Upper lobe of left lung (tissue), 6 donors: ENCODE measurements at places on chromosomes 7 and 10. TPM values are rescaled to one million over a fixed set of nuclear protein-coding genes. Genes with fewer than 3 reads are reported as not detected.
A peak's percentile ranks its signal among the peaks of the same experiment; 100 is the strongest.

GRCh38 chr10:30057421-30057841 is 2.0 kb downstream of the JCAD start:
- DNase-seq = no peak

GRCh38 chr7:85224171-85224570 is 37.3 kb upstream of the SEMA3D start:
- DNase-seq = no peak

Gene SLC18A3
- not detected for total RNA-seq

- DNase-seq = no peak
Observed at GRCh38 chr7:46979439-46979838, 602.5 kb downstream of the TNS3 start.

GRCh38 chr10:92667078-92667477 is 22.7 kb upstream of the HHEX start:
- DNase-seq = peak; percentile 17

Gene PROSER2
- 26.3 TPM for total RNA-seq

Gene ACSL5
- total RNA-seq = 63.2 TPM

DNA sequence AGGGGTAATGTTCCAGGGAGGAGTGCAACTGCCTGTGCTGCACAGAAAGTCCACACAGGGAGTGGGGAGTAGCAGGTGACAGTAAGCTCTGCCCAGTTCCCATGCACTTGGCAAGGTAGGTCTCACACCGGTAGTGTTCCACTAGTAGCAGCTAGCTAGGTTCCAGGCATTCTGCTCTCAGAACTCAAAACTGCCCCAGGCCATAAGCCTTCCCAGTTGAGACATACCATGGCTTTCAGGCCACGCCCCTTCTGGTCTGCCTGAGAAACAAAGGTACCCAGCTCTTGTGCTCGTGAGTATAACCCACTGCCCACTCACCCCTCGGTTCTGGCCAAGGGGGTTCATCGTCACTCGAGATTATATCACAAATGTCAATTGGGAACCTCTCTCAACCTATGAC is 12.6 kb downstream of the CASP7 start:
- DNase-seq = no peak

Gene OR2F2
- not detected for total RNA-seq

GRCh38 chr7:74013539-74014272 is 14.3 kb upstream of the ELN start:
- DNase-seq = peak; percentile 72

- DNase-seq = no peak
Observed at GRCh38 chr7:89760690-89761089, 393.6 kb upstream of the STEAP1 start.

DNA sequence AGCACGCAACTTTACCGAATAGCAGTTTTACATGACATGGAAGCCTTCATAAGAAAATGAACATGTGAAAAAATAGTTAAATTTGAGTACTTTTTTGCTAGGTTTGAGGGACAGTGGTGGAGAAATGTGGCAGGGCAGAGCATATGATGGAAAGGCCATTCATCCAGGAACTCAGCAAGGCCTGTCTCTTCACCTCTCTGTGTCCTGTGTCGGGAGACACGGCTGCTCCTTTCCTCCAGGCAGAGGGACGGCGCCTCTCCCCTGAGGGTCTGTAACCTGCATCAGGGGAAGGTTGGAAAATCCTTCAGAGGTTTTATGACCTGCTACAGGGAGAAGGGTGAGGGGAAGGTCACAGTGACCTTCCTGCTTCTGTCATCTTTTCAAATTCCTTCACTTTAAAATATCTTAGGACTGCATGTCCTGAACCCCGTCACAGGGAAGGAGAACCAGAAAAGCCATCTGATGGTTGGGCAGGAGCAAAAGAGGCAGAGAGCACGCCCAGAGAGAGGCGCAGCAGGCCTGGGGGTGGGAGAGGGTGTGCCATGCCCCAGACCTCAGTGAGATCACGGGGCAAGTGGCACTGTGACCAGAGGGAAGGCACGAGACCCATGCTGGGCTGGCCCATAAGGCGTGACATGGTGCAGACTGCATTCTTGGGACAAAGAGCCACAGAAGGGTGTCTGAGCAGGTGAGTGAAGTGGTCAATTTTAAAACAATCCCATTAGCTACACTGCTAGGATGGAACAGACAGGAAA is 44.0 kb downstream of the GSDME start:
- DNase-seq = no peak

DNA sequence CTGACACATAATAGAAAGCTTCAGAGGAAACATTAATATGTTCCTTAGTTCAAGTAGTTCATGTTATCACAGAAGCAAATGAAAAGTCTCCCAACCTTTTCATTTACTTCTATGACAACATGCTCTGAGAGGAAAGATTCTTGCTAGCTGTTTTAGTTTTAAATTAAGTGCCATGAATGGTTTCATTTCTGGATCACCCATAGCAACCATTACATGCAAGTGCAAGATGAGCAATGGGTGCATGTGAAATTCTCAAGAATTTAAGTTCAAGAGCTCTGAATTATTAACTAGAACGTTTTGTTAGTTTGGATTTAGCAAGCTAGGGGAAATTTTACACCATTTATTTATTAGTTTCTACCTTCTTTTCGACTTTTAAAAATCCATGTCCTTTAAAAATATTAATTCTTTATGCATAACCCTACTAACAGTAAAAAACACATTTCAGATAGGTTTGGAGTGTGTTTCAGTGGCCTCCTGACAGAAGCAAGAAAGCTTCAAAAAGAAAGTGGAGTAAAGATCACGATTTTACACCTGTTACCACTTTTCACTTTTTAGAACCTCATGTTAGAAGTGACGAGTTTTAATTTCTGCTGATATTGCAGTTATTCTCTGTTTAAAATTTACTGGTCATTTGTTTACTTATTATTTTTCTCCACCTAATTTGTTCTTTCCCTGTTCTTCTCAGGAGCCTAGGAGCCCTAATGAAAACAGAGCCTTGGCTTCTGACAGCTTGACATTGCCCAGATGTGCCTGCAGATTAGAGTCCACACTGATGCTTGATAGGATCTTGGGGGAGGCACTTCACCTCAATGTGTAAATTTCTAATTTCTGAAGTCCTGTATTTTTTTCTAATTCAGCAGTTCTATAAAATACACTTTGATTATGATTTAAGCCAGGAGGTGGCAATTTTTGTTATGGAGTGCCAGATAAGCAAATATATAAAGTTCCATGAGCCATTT is 995.3 kb upstream of the PHF14 start:
- no peak for DNase-seq

Gene LOXL4
- 6.8 TPM for total RNA-seq

Gene TACR2
- 1.4 TPM for total RNA-seq

DNA sequence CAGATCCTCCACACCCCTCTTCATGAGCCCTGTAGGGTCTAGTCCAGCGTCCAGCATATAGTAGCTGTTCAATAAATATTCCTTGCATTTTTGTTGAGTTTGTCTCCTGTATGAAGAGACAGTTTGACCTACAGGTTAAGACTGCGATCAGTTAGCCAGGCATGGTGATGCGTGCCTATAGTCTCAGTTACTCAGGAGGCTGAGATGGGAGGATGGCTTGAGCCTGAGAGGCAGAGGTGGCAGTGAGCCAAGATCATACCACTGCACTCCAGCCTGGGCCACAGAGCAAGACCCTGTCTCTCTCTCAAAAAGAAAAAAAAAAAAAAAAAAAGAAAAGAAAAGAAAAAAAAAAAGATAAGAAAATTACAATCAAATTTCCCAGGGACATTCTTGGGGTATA is 5.1 kb upstream of the CUEDC2 start:
- DNase-seq = no peak

Gene NOD1
- 30.4 TPM for total RNA-seq

Gene PILRA
- 22.0 TPM for total RNA-seq

Gene NODAL
- total RNA-seq = not detected

Gene LDB3
- total RNA-seq = 0.89 TPM

DNA sequence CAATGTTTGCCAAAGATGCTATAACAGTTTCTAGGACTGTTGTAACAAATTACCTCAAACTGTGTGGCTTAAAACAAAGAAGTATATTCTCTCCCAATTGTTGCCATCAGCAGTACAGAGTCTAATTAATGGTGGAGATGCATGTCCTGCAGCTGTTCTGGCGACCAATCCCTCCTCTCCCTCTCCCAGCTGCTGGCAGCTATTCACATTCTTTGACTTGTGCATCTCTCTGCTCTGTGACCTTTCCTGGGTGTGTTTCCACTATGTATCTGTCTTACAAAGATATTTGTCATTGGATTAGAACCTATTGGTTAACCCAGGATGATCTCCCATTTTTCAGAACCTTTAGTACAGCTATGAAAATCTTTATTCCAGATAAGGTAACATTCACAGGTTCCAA is 561.7 kb upstream of the POM121L12 start:
- DNase-seq = no peak

GRCh38 chr10:94490789-94491039 is 54.9 kb upstream of the HELLS start:
- no peak for DNase-seq

GRCh38 chr7:4268040-4268965 is 413.8 kb upstream of the FOXK1 start:
- peak; percentile 46 for DNase-seq

Gene SLC35G1
- 3.0 TPM for total RNA-seq

Gene SHTN1
- total RNA-seq = 33.5 TPM

- DNase-seq = peak; percentile 10
Observed at GRCh38 chr10:127406018-127406550, 143.0 kb upstream of the NPS start.

DNA sequence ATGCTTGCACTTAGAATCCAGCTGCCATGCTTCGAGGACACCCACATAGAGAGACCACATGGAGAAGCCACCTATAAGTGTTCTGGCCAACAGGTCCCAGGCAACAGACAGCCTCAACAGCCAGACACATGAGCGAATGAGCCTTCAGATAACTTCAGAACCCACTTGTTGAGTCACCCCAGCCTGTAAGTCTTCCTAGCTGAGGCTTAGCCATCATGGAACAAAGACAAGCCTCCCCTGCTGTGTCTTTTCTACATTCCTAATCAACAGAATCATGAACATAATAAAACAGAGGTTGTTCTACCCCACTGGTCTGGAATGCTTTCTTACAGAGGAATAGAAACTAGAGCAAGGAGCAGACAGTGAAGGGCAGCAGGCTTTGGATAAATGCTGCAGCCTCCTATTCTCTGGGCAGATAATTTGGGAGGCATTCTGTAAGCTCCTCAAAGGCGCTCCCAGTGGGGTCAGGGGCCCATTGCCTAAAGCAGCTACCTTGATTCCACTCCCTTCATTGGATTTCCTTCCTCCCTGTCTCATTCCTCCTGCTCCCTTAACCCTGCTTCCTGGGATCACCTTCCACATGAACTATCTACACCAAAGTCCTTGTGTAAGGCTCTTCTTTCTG is 4.6 kb downstream of the TLL2 start:
- no peak for DNase-seq

- DNase-seq = no peak
Observed at GRCh38 chr10:129545261-129545660, 78.2 kb downstream of the MGMT start.

DNA sequence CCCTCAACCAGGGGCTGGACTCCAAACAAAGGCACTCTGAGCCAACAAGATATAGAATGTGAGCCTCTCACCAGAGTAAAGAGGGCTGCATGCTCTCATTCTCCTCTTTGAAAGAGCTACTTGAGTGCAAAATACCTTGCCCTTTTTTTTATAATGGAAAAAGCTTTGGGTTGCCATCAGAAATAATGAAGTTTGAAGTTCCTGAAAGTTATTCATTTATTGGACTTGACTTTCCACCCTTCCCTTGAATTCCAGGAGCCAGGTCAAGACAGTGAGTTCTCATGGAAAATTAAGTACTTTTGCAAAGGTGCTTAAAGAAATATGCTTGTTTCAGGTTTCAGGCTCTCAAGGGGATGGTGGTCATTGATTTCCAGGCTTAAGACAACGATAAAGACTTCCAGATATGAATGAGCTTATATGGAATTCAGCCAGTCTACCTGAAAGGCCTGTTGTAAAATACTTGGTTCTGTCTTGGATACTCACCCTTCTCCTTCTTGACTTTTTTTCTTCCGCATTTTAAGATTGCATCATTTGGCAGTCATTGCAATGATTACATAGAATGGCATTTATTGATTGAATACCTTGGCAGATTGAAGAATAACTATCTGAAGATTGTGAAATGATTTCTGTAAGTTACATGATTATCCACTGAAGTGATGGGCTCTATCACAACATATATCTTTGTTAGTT is 696.4 kb downstream of the INHBA start:
- no peak for DNase-seq

- DNase-seq = no peak
Observed at GRCh38 chr10:66717231-66717981, 208.4 kb upstream of the LRRTM3 start.

DNA sequence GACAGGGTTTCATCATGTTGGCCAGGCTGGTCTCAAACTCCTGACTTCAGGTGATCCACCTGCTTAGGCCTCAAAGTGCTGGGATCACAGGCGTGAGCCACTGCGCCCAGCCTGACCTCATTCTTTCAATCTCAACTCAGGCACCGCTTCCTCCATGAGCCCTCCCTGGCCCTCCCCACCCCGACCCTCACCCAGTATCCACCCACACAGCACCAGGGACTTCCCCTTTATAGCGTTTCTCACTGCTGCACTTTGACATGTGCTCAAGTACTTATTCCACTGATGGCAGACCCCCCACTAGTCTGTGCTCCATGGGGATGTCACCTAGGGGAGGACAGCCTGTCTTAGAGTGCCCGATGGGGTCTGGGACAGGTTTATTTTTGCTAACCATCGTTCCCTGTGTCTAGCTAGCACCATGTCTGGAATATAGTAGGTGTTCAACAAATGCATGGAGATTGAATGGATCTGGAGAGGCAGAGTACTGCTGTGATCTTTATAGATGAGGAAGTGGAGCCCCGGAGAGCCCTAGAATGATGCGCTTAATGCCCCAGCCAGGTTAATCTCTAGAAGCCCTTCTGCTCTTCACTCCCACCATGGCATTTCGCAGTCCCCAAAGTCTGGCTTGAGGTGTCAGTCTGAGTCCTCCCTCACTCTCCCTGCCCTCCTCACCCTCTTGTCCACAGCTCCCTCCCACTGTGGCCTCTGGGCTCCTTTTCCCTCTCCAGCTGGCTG is 258.8 kb downstream of the RPS24 start:
- no peak for DNase-seq

Gene MTG1
- total RNA-seq = 155 TPM

Gene COPG2
- total RNA-seq = 8.4 TPM

Gene SEMA3E
- total RNA-seq = 2.1 TPM

DNA sequence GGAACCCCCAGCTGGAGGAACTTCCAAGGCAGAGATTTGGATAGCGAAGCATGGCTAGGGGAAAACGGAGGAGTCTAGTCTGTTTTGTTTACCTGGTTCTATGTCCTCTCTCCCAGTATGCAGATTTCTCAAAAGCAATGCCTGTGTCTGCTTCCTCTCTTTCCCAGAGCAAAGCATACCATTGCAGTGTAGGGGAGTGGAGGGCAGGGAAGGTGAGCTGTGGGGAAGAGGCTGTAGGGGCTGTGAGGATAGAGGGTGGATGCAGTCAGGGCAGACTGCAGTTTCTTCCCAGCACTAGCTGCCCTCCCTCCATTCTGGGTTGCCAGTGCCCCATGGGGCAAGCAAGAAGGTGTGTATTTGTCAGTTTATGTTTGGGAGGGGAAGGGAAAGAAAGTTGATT is 16.9 kb upstream of the TSPAN14 start:
- DNase-seq = no peak

Gene TRPV6
- total RNA-seq = 0.57 TPM

Gene SPDYE9
- not detected for total RNA-seq
